ENCODE measurements at places on chromosomes 3 and 15. TPM values are rescaled to one million over a fixed set of nuclear protein-coding genes. Genes with fewer than 3 reads are reported as not detected.

DNA sequence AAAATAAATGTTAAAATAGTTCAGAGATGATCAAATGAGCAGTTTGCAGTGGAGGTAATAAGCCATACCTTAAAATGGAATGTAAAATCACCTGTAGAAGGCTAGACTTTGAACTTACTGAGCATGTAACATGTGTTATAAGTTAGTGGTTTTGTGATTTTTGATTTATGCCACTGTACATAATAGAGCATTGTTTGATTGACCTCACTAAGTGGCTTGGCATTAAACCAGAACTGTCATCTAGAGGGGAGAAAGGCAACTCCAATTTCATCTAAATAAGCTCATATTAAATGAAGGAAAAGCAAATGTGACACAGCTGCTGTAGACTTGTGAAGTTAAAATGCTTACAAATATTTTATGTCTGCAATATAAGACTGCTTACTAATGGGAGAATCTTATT, 387.9 kb downstream of the ZIC1 start:
- DNase-seq, result no peak

DNA sequence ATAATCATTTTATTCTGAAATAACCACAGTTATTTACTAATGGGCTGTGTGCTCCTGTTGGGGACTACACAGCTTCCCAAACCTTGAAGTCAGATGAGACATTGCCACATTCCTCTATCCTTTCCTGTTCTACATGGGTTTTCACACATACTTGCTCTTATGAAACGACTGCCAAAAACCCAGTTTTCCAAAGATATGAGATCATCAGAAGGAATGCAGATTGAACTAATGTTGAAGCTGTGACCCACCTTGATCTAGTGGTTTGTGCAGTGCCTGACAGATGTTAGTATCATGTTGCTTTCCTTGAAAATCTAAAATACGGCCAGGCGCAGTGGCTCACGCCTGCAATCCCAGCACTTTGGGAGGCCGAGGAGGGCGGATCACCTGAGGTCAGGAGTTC, 144.6 kb downstream of the VGLL4 start:
- DNase-seq, result no peak

CHRFAM7A gene
- total RNA-seq, result 0.37 TPM

DNA sequence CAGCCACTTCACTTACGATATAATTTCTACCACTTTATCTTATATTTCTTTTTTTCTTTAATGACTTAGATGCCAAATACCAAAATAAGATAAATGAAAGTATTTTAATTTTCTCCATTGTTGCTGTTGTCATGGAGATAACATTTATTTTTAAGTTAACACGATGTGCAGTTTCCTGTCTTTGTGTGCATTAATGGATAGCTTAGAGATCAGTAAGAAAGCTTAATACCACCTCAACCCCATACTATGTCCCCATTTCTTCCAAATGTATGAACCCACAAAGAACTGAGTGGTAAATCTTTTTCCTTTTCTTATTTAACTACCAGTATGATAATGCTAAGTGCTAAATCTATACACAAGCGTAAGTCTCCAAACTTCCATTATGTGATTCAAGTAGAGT, 17.1 kb downstream of the PCNP start:
- no peak for DNase-seq

DNA sequence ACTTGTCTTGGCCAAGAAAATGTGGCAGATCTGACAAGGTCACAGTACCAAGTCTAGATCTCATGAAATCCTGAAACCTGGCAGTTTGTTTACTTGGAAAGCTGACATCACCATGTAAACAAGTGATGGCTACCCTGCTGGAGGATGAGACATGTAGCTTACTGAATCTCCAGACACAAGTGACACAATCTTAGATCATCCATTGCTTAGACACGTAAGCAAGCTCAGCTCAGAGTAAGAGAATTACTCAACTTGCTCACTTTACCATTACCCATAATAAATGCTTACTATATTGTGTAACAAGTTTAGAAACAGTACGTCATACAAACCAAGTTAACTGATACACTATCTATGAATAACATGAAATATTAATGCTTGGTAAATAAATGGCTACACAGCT, 263.8 kb downstream of the TBC1D5 start:
- no peak for DNase-seq

GRCh38 chr15:99485992-99486370, 79.8 kb upstream of the MEF2A start:
- no peak for DNase-seq

CISH gene
- 4.7 TPM for total RNA-seq

GRCh38 chr15:55008421-55008820, 188.3 kb downstream of the RSL24D1 start:
- DNase-seq, result no peak

GRCh38 chr3:172260381-172260780, 187.9 kb downstream of the GHSR start:
- DNase-seq, result no peak
